ENCODE measurements at places on chromosomes 5 and 9.

GRCh38 chr5:8730194-8730593, 815.7 kb downstream of the SEMA5A start:
- DNase-seq: no peak

- DNase-seq: no peak
Measured at GRCh38 chr5:14503681-14504331, 77.8 kb upstream of the OTULINL start.

GRCh38 chr5:6636293-6636692, 3.1 kb downstream of the SRD5A1 start:
- DNase-seq: no peak

DNA sequence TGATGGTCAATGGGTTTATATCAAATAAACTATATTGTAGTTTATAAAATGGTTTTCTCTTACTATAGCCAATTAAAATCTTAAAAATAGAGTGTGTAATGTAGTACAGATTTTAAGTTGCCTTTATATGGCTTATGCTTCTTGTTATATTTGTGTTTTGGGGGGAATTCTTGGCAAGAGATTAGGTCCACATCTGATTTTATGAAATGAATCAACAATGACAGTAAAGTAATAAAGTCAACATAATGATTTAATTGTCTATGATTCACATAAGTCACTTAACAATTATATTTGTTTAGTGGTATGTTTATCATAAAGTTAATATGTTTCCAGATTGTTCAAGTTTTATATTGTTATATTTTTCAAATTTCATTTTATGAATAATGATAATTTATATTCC, 164.8 kb downstream of the COMMD10 start:
- DNase-seq: no peak

DNA sequence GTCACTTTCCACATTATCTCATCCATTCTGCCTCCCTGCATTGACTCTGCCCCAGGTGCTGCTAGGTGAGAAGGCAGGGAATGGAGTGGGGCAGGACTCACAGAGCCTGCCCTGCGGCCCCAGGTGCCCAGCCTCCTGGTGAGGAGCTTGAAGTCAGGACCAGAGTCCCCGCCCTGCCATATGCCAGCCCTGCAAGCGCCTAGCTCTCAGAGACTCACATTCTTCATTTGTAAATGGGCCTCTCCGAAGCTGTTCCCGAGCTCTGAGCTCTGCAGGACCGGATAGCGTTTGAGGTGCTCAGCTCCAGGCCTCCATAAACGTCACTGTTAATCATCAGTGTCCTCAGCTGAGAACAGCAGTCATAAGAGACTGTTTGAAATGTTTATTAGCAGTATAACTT, 75.1 kb upstream of the STXBP1 start:
- peak; percentile 86 for DNase-seq

DNA sequence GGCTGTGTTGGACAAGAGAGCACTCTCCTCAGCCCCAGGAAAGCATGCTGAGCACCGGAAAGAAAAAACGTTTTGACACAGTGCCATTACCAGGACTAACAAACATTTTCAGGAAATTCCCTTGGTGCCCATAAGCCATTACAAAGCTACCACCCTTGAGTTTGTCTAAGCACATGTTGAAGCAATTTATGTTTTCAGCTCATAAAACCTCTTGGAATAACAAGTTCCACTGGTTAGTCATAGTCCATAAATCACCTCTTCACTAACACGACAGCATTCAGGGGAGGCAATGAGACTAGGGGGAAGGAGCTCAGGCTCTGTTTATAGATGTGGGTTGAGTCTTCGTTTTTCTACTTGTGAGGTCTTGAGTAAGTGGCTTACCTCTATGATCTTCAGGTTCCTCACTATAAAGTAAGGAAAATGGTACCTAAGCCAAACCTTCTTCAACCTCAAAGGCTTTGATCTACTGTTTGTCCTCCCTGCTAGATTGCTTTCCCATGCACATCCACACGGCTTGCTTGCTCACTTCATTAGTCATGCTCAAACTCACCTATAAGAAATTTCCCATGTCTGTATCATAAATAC, 65.4 kb downstream of the DRD1 start:
- DNase-seq: peak; percentile 67

DNA sequence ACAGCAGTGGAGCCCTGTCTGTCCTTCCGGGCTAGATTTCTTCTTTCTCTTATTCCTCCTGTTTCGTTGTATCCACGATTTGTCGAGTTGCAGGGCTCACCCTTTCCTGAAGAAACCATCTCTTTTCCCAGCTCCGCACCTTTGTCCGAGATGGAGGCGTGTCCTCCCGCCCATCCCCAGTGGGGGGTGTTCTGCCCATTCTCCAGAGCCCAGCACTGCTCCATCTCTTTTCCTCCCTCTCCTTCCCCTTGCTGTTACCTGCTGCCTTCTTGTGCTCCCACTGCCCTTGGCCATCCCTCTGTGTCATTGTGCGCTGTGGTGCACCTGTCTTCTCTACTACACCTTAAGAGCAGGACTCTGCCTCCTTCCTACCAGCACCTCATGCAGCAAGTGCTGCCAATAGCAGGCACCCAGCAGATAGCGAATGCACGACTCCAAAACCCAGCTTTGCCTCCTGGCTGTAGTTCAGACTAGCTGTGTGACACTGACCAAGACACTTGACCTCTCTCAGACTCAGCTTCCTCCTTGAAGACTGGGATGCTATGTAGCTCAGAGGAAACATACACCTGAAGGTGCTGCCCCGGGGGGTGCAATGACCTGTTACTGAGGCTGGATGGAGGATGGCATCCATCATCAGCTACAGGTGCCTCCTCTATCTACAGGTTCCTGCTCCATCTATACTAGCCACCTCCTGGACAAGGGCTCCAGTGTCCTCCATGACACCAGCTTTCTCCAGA, 8.9 kb downstream of the OR13J1 start:
- DNase-seq: no peak

GRCh38 chr9:110846215-110846614, 177.6 kb downstream of the MUSK start:
- DNase-seq: no peak
